ENCODE measurements at places on chromosomes 5 and 9. TPM values are rescaled to one million over a fixed set of nuclear protein-coding genes. Genes with fewer than 3 reads are reported as not detected.
A peak's percentile ranks its signal among the peaks of the same experiment; 100 is the strongest.

GRCh38 chr5:3301306-3301705 is 294.3 kb upstream of the IRX1 start:
- no peaks in the 10 kb centered on the region for H3K4me1 ChIP-seq
- no peak overlapping the region for H3K4me3 ChIP-seq
- no peaks in the 10 kb centered on the region for H3K36me3 ChIP-seq
- no peak overlapping the region for H3K27ac ChIP-seq
- DNase-seq, result no peak

- no peak overlapping the region for H3K4me3 ChIP-seq
- no peak overlapping the region for H3K27ac ChIP-seq
- no peaks in the 10 kb centered on the region for H3K36me3 ChIP-seq
- H3K27me3 ChIP-seq, result no peaks in the 10 kb centered on the region
These were observed 77.3 kb downstream of the PAM start for GRCh38 chr5:102832445-102832844.

DNA sequence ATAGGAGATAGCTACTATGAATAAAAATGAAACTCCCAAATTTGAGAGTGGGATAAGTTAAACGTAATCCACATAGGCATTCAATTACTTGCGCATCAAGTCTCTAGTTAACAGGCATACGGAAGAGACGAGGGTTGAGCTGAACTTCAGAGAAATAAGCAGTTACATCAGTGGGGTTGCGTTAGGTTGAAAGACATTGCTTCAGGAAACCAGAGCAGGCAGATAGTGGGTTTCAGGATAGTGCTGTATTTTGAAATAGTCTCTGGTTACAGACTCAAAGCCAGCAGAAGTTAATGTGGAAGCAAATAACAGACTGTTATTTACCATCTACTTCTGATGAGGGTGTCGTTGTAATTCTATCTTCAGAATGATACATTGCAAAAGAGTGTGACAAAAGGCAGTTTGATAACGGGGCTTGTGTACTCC is 533.4 kb downstream of the PDE4D start:
- no peaks in the 10 kb centered on the region for H3K4me1 ChIP-seq
- no peaks in the 10 kb centered on the region for H3K36me3 ChIP-seq
- no peak overlapping the region for H3K27ac ChIP-seq
- no peak for DNase-seq
- H3K27me3 ChIP-seq, result no peaks in the 10 kb centered on the region
- no peak overlapping the region for H3K4me3 ChIP-seq

DNA sequence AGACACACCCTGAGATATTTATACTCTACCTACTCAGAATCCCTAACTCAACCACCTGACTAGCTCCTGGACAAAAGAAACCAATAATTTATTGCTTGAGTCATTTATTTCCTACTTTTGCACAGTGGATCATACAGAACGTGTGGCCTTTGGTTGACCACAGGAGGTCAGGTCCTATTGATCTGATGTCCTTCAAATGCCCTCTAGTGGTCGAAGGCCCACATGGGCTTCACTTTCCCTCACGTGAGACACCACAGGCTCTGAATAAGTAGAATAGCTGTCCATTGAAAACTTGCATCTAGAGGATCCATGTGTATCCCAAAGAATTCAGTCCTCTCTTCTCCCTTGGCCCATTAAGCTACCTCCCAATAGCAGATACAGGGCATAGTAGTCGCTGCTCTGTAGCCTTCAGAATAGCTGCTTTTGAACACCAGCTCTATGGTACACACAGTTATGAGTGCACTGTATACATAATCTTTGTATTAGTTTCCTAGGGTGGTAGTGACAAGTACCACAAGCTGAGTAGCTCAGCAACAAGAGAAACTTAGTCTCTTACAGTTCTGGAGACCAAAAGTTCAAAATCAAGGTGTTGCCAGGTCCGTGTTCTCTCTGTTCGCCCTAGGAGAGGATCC is 177.6 kb upstream of the SMARCA2 start:
- peak; percentile 61 for DNase-seq
- H3K4me1 ChIP-seq, result no peaks in the 10 kb centered on the region
- no peaks in the 10 kb centered on the region for H3K36me3 ChIP-seq

DNA sequence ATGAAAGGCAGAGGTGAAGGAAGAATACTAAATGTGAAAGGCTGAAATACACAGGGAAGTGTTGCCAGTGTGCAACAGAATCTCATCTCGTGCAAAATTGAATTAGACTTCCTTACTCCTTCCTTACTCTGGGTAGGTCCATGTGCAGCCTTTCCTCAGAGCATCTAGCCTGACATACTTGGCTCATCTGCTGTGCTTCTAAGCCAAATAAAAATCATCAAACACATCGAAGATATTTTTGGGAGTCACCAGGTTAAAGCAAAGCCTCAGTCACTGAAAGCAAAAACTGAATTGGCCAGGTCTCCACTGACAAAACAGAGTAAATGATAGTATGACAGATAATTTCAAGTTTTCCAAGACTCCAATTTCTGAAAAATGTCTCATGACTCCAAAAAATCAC is 19.3 kb downstream of the STARD4 start:
- peaks cover 9% of the 10 kb centered on the region for H3K4me1 ChIP-seq
- no peaks in the 10 kb centered on the region for H3K27me3 ChIP-seq
- no peak overlapping the region for H3K4me3 ChIP-seq
- no peak for DNase-seq
- H3K36me3 ChIP-seq, result peaks cover 4% of the 10 kb centered on the region
- no peak overlapping the region for H3K27ac ChIP-seq

DNA sequence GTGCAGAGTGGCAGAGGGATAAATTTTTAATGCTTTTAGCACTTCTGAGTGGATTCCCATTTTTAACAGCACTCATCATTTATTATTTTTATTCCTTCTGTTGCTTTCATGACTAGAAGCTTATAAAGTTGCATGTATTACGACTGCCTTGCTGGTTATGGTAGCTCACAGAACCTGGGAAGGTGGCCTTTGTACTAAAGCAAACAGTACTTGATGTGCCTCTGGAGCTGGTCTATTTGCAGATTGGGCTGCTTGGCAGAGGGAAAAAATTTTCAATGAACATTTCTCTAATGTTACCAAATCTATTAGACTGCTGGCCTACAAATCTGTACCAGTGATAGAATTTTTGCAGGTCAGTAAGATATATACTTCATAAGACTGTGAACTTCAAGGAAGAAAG is 274.5 kb upstream of the C9orf72 start:
- no peaks in the 10 kb centered on the region for H3K36me3 ChIP-seq
- H3K4me3 ChIP-seq, result no peak overlapping the region
- no peaks in the 10 kb centered on the region for H3K27me3 ChIP-seq
- no peak for DNase-seq
- no peak overlapping the region for H3K27ac ChIP-seq

DNA sequence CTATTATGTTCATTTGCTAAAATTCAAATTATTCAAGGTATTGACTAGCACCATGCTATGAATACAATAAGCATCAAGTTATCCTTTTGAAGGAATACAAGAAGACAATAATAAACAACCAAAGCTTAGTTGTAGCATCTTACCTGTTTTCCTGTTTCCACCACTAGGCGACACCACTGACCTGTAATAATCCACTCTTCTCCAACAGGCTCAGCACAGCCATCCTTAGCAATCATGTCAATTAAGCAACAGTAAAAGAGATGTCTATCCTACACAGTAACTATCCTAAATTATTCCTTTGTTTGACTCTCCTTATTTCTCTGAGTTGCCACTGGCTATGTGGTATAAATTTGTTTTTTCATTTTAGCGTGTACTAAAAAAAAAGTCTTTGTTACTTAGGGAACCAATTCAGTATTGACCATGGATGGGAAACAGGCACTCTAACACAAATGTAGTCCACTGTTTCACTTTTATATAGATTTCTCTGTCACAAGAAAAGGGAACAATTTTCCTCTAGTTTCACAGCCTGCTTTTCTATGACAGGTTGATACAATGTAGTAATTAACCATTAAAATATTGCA is 46.2 kb downstream of the PCA3 start:
- DNase-seq, result peak; percentile 33
- H3K4me3 ChIP-seq, result no peak overlapping the region
- no peaks in the 10 kb centered on the region for H3K36me3 ChIP-seq

DNA sequence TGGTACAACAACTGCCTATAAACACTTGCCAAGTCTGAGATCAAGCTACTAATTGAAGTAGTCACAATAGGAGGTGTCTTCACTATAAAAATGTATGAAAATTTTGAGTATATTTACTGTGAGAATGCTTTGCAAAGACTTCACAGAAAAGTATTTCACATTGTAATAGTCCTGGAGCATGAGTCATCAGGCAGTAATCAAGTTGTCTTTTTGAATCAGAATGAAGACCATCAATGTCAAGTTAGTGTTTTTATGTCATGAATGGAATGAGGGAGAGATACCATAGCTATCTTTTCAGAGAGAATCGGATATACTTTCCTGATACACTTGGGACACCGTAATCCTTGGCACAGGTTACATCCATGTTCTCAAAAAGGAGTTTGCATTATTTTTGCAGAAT is 466.9 kb upstream of the ARRDC3 start:
- no peaks in the 10 kb centered on the region for H3K36me3 ChIP-seq
- H3K4me1 ChIP-seq, result no peaks in the 10 kb centered on the region
- H3K27ac ChIP-seq, result no peak overlapping the region
- DNase-seq, result no peak

DNA sequence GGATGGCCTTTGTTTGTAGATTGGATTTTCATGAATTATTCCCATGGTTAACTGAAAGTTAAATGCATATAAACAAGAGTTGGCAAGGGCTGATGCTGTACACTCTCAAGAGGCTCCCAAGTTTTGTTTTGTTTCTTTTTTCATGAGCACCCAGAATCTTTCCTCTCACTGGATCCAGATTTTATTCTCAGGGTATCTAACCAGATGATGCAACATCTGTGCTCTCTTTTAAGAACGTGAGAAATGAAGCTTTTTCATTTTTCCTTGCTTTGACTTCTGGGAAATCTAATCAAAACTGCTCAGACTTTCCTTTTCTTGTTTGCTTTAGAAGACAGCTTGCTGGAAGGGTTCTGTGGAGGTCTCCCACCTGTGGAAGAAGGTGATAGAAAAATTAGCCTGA is 142.7 kb upstream of the SLC12A2 start:
- no peak for DNase-seq
- H3K27ac ChIP-seq, result no peak overlapping the region
- H3K4me1 ChIP-seq, result peaks cover 16% of the 10 kb centered on the region
- H3K36me3 ChIP-seq, result no peaks in the 10 kb centered on the region
- H3K4me3 ChIP-seq, result no peak overlapping the region

DNA sequence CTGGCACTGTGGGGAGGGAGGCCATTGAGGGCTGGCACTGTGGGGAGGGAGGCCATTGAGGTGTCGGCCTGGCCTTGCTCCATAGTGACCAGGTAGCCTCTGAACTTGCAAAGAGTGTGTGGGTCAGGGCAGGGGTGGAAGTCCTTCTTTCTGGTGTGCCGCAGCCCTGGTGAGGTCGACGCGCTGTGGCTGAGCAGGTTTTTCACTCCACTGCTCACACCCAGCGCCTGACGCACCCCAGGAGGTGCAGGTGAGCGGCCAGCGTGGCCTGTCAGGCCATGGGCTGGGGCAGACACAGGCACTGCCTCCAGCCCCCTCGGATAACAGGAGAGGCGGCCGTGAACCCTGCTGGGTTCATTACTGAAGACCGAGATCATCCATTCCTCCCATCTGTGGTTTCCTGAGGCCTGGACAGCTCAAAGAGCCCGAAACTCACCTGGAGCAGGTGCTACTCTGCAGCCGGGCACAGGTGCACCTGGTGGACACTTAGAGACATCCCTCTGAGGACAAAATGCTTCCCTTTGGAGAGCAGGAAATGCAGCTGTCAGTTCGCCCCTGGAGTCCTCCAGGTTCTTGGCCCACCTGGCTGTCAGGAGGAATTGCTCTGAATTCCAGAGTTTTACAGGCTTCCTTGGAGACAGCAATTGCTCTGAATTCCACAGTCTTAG is 32.4 kb downstream of the LHX3 start:
- H3K27me3 ChIP-seq, result peaks cover 4% of the 10 kb centered on the region
- no peak for DNase-seq
- H3K4me1 ChIP-seq, result peaks cover 47% of the 10 kb centered on the region
- H3K36me3 ChIP-seq, result no peaks in the 10 kb centered on the region

DNA sequence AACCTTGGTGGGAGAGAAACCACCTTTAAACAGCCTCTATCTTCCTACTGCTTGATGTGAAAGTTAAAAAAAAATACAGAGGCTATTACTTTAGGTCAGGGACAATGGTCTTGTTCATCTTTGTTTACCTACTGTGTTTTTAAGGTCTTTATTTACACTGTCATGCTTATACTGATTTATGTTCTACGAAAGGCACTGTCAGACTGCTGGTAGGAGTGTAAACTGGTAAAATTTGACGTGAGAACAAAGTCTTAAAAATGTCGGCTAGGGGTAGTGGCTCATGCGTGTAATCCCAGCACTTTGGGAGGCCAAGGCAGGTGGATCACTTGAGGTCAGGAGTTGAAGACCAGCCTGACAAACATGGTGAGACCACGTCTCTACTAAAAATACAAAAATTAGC is 42.1 kb upstream of the ELOVL7 start:
- H3K27ac ChIP-seq, result no peak overlapping the region
- H3K36me3 ChIP-seq, result no peaks in the 10 kb centered on the region
- peak; percentile 61 for DNase-seq
- H3K4me1 ChIP-seq, result peaks cover 22% of the 10 kb centered on the region
- H3K27me3 ChIP-seq, result no peaks in the 10 kb centered on the region

DNA sequence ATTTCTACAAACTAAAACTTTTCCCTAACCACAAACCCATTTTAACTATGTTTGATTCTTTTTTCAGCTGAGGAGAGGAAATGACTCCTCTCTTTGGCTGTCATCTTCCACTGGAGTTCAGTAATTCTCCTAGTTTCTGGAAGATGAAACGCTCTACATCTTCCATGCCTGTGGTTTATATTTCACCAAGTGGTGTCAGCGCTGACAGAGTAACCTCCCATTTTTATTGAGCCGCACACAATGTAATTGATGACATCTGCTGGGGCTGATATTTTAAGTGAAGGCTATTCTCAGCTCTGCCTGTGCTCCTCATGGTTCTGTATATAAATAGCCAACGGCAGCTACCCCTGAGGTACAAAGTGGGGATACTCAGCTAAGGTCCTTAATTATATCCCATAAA is 234.6 kb downstream of the SPOCK1 start:
- H3K4me3 ChIP-seq, result no peak overlapping the region
- H3K4me1 ChIP-seq, result no peaks in the 10 kb centered on the region
- DNase-seq, result no peak
- peaks cover 1% of the 10 kb centered on the region for H3K27me3 ChIP-seq
- no peak overlapping the region for H3K27ac ChIP-seq

GRCh38 chr5:151042453-151043093 is 22.2 kb downstream of the GPX3 start:
- H3K4me3 ChIP-seq, result no peak overlapping the region
- no peaks in the 10 kb centered on the region for H3K27me3 ChIP-seq
- H3K27ac ChIP-seq, result no peak overlapping the region
- H3K4me1 ChIP-seq, result peaks cover 37% of the 10 kb centered on the region
- H3K36me3 ChIP-seq, result peaks cover 35% of the 10 kb centered on the region

DNA sequence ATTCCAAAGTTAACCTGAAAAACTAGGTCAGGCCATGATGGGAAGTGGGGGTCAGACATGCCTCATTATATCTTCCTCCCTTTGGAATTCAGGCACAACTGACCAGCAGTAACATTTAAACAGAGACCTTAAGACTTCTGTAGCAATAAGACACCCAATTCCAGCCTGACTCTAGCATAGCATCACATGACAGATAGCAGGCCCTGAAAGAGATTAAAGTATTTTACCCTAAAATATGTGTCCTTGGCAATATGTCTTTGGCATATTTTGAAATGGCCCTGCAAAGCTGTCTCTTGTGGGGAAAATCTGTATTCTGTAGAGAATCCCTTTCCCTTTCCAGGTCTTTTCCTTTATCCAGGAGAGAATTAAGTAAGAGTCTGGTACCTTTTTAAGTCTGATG is 34.3 kb downstream of the S1PR3 start:
- H3K27ac ChIP-seq, result no peak overlapping the region
- no peaks in the 10 kb centered on the region for H3K27me3 ChIP-seq
- no peak for DNase-seq
- H3K36me3 ChIP-seq, result no peaks in the 10 kb centered on the region
- no peaks in the 10 kb centered on the region for H3K4me1 ChIP-seq
- H3K4me3 ChIP-seq, result no peak overlapping the region

Gene CNTNAP3
- total RNA-seq, result not detected

Gene WNK2
- 10.5 TPM for total RNA-seq

Gene PCDH12
- total RNA-seq, result not detected

Gene SHLD3
- 8.1 TPM for total RNA-seq

Data from HepG2 (cell line).